M059J (cell line): ENCODE measurements at places on chromosomes 6 and 20. TPM values are rescaled to one million over a fixed set of nuclear protein-coding genes. Genes with fewer than 3 reads are reported as not detected.

Gene C20orf202
- total RNA-seq = not detected in 2 replicates

Gene PPP1R11
- total RNA-seq = 105 and 112 TPM in 2 replicates

Gene ECT2L
- total RNA-seq = not detected in 2 replicates

Gene RNF144B
- 5.4 and 8.6 TPM in 2 replicates for total RNA-seq

- peak; percentile 87 for DNase-seq
Measured at GRCh38 chr6:135535989-135536414, 38.5 kb upstream of the AHI1 start.

DNA sequence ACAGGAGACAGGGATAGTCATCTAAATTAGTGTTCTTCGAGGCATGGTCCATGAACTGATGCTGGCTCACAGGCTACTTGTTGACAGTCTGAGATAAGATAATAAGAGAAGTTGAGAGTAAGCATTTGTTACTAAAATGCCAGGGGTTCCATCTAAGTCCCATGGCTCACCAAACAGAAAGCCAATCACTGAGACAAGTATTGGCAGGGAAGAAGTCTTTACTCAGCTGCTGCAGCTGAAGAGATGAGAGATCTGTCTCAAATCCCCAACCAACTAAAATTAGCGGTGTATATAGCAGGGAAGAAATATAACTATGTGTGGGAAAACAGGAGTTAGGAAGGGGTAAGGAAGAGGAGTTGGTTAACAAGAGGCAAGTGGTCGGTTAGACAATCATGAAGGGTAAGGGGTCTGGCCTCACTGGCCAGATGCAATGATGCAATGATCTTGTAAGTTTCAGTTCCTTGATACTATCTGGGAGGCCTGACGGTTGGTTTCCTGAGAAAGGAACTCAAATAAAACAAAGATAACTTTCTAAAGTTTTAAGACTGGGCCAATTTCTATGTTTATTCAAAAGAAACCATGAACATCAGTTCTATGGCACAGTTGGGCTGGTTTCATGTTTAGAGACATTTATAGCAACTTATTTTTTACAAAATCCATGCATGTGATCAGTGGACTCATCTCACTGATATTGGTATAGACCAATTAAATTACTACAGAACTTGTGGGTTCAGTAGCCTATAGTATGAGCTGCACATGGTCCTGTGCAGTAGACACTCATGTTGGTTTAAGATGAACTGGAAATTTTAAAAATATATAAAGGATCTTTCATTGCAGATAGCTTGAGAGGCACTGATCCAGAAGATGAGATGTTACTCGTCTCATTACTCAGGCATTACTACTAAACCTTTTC lies 9.9 kb upstream of the HEBP2 start:
- no peak for DNase-seq

- no peak for DNase-seq
Measured at GRCh38 chr6:133807501-133807900, 81.4 kb upstream of the TCF21 start.

- peak; percentile 80 for DNase-seq
Measured at GRCh38 chr20:54103067-54103761, 32.8 kb upstream of the BCAS1 start.

DNA sequence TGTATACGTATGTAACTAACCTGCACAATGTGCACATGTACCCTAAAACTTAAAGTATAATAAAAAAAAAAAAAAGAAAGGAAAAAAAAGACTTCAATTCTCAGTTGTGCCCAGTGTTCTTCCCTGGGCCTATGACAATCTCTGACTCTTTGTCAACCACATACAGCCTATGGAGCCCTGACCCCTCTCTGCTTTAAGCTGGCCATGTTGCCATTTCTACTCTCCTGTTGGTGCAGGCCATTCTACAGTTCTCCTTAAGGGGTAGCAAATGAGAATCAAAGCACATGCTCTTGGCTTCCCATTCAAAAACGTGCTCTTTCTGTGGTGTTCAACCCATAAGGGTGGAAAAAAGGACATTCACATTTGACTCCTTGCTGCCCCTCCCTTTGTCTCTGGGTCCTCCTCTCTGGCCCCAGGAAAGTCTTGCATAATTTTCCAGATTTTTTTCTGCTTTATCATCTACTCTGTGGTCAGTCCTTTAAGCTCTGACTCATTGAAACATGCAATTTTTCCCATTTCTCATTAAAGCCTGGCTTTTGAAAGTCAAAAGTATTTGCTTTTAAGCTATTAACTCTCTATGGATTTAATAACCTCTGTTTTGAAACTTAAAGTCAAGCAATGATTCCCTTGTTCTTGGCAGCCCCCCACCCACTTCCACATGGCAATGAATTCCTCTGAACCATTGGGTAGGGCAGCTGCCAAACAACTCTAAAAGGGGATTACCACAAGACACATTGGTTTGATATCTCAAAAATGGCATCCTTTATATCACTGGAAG lies 208.6 kb upstream of the MCHR2 start:
- DNase-seq = peak; percentile 99

- no peak for DNase-seq
Measured at GRCh38 chr6:54097753-54098152, 13.5 kb upstream of the MLIP start.

DNA sequence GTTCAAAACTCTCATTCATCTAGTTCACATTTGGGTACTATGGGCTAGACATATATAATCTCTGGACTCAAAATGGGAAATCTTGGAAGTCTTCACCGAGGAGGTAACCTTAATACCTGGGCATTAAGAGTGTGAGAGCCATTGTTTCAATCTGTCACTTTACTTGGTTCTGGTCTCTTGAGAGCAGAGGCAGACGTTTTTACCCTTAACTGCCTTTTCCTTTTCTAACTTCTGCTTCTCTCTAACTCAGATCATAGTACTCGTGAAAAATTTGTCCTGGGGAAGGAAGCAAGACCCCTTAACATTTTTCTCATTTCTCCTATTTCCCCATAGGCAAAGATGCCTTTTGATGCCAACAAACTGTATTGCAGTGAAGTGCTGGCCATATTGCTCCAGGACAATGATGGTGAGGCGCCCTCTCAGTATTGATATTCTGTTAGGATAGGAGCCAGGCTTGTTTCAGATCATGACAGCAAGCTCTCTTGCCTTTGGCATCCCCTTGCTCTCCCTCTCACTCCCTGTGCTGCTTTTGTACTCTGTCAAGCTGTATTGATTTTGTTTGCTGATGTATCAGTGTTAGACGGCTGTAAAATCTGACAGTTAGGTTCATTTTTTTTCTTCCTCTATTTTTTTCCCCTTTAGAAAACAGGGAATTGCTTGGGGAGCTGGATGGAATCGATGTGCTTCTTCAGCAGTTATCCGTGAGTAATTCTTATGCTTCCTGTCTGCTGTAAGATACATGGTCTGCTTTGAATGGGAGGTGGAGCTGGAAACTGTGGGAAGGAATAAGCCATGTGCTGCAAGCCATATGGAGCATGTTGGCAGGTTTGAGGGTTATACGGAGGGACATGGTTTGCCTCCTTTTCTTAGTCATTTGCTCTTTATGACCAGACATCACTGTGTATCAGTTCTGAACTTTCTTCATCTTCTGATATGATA lies 83.5 kb downstream of the CTNNBL1 start:
- DNase-seq = no peak

GRCh38 chr20:23289724-23290395 lies 60.7 kb upstream of the NXT1 start:
- DNase-seq = no peak

- DNase-seq = no peak
Measured at GRCh38 chr20:8587810-8588209, 455.7 kb downstream of the PLCB1 start.
